Astrocyte of the cerebellum (primary cell): ENCODE measurements at places on chromosomes 1 and 21.

- DNase-seq = no peak
Observed at GRCh38 chr1:23977187-23977853, 2.8 kb downstream of the SRSF10 start.

DNA sequence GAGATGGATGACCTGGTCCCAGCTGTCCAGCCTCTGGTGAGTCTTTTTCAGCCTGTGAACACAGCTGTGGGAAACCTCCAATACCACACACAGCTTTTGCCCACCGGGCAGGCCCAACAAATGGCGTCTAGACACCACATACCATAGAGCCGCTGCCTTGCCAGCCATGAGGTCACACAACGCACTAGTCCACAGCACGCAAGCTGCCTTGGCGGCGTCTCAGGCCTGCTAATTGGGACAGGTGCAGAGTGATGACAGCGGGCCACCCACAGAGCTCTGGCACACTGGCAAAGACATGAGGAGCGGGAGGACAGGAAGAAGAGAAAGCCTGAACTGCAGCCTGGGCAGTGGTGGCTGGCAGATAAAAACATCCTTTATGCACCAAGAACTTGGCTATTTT is 125.5 kb downstream of the ADAMTS1 start:
- no peak for DNase-seq

- DNase-seq = peak; percentile 52
Observed at GRCh38 chr1:99766378-99766800, at the start of gene FRRS1. TSS of gene FRRS1 (minus strand) at chr1:99766635. CDS start at chr1:99748768, 17,867 bp downstream.

DNA sequence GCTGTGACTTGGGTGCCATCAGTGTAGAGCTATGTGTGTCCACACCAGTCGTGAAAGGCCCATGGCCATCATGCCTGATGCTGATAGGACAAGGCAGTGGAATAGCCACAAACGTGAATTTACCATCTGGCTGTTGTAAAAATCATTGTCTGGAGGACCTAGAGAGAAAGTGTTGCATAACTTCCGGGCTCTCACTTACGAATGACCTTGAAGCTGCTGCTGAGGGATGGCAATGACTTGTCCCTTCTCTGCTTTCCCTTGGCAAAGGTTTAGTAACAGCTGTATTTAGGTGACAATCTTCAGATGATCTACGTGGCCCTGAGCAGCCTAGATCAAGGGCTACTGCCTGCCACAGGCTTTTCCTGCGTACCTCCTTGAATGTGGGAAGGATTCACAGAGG is 5.8 kb downstream of the ATP1B1 start:
- no peak for DNase-seq

- no peak for DNase-seq
Observed at GRCh38 chr1:22612671-22613571, 23.5 kb upstream of the C1QA start.

GRCh38 chr1:99811747-99812146 is 38.4 kb upstream of the AGL start:
- no peak for DNase-seq

GRCh38 chr21:29710498-29710897 is 229.3 kb downstream of the GRIK1 start:
- DNase-seq = no peak

DNA sequence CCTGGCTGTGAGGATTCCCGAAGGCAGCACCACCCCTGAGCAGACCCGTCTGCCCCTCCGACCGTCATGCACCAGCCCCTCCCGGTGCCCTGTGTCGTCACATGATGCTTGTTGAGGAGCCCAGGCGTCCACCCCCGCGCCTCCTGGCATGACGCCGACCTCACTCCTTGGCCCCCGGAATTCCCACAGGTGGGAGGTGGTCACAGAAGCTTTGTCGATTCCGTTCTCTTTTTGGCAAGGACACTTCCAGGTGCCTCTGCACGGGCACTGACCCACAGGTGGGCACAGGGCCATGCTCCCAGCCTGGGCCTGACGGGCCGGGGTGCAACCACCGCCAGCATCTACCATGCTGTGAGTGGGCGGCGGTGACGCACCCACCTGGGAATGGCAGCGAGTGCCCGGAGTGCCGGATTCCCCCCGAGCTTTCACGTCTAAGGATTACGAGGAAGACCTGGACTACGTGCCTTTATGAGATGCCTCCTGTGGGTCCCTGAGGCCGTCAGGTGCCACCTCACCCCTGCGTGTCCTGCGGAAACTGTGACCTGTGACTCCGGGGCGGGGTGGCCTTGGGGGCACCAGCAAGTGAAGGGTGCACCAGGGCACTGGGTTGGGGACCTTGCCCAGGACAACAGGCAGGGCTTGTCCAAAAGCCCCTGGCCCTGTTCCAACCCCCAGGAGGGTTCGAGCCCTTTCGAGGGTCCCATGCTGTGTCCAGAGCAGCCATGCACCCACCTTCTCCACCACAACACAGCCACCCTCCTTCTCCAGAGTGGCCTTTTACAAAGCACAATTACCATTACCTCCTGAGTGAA is 31.4 kb upstream of the COL6A1 start:
- no peak for DNase-seq

- no peak for DNase-seq
Observed at GRCh38 chr1:4658643-4659628, 4.5 kb downstream of the AJAP1 start.

DNA sequence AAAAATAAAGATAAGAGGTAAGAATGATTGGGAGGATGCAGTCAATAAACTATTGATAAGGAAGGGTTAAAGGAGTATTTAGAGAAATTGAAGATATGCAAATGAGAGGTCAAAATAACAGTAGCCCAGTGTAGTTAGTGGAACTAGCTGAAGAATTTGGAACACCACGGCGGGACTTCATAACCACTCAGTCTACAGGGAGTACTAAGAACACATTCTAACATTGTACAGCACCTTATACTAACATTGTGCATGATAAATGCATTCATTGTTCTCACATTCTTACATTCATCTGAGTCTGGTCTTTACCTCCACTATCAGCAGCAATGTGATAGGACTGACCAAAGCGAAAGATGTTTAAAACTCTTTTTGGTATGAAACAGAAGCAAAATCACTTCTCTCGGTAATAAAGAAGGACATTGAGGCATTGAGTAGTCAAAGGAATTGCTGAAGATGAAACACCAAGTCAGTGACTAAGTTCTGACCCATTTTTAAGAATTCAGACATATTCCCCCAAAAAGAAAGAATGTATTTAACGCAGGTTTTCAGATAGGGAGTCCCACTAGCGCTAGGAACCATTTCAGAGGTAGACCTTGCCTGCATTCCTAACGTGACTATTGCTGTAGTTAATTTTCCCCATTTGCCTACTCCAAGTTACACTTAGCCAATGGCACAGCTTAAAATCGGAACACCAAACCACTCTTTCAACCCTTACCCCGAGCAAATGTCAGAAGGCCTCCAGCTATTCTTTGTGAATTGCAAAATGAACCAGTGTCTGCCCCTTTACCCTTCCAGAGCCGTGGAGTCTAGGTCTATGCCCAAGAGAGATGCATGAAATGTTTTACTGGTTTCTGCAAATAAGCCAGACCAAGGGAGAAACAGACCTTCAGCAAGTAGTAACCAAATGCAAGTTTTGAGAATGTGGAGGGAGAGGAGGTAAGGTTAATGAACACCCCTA is 108.8 kb upstream of the IRF2BP2 start:
- DNase-seq = no peak

DNA sequence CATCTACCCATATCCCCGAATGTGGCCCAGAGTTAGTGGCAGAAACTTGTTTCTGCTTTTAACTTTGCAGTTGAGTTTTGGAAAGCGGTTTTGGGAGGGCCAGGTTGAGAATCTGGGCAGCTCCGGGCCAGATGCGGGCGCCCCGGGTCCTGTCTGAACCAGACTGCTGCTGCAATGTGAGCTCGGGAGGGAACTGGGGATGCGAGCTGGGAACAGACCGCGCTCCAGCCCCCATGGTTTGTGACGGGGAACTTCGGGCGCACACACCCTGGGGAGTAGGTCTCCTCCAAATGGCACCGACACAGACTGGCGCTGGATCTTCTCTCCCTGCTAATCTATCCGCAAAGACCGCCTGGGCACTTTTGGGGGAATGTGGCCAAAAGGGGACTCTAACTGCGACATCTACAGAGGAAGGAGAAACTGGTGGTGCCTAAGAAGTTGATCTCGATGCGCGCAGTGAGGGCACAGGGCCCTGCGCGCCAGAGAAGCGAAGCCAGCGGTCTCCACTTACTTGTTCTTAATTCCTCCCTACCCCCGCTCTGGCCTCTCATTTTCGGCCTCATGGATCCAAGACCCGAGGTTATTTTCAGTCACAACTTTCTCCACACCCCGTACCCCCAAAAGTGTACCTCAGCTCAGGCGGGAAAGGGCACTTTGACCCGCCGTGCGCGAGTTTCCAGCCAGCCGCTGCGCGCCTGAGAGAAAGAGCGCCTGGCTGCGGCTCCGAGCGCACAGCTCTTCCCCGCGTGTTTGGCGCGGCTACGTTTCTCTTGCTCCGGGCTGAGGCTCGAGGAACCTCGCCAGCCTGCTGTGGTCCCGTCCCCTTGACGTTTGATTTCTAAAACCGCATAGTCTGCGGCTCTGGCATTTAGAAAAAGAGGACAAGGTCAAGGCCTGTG is 411.0 kb upstream of the ESRRG start:
- DNase-seq = no peak

DNA sequence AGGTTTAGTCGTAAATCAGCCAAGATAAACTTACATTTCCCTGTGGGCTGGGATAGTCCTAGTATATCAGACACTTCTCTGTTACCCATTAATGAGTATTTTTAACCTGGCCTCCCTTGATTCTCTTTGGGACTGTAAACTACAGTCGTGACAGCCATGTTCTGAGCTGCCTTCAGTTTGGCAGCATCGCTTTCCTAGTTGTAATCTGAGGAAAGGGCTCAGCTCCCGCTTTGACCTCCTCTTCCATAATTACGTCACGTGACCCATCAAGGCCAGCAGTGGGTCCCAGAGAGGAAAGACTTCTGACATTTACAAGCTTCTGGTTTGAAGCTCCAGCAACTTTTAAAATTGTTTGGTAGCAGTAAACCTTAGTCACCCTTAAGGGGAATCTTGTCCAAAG is 34.6 kb upstream of the MTR start:
- DNase-seq = no peak

GRCh38 chr21:40200126-40200525 is 332.9 kb downstream of the PCP4 start:
- no peak for DNase-seq

DNA sequence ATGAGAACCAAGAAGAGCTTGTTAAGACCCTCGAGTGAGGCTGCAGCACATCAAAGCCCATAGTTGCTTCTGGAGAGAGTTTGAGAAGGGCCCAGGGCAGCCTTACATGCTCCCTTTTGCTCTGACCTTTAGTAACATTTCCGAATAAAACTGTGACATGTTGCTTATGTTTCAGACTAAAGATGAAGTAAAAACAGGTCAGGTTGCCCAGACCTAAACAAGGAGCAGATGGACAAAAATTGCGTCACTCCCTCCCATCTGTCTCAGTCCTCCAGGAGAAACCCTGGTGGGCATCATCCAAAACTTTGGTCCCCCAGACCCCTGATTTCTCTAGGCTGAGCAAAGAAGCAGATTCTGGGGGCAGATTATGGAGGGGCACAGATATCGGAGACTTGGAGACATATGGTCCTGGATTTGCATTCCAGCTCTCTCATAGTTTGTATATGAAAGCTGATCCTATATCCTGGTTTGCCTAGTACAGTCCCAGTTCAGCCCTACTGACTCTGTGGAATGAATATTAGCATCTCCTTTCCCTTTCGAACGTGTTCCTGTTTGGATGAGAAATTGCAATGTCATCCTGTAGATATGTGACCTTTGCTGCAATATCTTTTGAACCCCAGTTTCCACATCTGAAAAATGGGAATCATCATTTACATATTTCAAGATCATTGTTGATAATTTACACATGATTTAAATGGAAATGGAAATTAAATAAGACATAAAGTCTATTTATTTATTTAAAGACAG is 304.9 kb upstream of the USP24 start:
- DNase-seq = no peak

DNA sequence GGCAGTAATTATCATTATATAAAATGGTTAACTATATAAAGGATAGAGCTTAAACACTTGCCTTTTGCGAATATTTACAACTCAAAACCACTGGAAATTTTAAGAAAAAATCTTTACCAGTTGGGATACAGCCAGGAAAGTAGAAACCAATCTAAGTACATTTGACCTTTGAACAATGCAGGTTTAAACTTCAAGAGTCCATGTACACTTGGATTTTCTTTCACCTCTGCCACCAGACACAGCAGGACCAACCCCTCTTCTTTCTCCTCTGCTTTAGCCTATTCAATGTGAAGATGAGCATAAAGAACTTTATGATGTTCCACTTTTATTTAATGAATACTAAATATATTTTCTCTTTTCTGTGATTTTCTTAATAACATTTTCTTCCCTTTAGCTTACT is 361.1 kb downstream of the NEGR1 start:
- DNase-seq = no peak

DNA sequence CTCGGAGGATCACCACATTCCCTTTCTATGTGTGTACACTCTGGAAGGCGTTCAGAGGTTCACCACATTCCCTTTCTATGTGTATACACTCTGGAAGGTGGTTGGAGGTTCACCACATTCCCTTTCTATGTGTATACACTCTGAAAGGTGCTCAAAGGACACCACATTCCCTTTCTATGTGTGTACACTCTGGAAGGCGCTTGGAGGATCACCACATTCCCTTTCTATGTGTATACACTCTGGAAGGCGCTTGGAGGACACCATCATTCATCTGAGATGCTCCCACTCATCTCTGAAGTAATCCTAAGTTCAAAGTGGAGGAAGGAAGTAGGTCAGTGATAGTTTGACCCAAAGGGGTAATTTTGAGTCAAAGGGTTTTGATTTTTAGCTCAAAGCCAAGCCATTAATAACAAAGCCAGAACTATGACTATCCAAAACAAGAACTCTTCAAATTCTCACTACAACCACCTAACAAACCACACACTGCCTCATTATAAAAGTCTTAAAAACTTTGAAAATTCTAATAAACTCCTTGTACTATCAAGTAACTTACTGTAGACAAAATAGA is 32.9 kb downstream of the NRIP1 start:
- DNase-seq = no peak
